ENCODE measurements at places on chromosomes 7 and 10.

DNA sequence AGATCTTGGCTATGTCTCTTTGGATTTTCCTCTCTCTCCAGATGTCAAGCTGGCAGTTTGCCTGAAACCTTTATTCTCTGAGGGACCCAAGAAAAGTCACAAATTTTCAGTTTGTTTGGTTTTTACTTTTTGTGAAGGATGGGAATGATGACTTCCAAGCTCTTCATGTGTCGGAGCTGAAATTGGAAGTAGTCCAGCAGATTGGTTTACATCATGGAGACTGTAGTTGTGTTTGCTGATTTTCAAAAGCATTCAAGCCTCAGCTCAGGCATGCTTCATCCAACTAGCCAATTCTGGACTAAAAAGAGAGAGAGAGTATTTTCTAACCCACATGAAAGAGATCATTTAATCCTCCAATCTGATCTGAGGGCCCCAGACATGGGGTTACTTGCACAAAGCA, 326.2 kb upstream of the AUTS2 start:
- no peak for DNase-seq

GRCh38 chr7:152336754-152337368, 98.9 kb downstream of the KMT2C start:
- peak; percentile 20 for DNase-seq

DNA sequence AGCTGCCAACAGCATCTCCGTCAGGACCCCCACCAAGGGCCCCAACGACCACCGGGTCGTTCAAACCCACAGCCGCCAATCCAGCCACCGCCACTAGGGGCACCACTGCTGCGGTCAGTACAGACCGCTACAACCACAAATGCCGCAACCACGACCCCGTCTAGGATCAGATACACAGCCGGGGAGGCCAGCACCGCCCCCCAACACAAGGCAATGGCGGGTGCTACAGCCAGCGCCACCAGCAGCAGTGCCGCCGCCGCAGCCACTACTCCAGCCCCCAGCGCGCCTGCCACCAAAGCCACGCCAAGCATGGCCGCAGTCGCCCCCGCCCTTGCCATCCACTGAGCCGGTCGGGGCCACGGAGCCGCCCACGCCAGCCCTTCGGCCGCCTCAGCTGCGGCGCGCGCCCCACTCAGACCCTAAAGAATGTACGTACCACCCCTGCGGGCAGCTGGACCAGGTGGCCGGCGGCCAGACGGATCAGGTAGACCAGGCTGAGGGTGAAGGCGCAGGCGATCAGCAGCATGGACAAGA, 473 bp downstream of the CYP51A1 start:
- DNase-seq = peak; percentile 48

- DNase-seq = peak; percentile 53
Observed at GRCh38 chr10:85318809-85319807, 990.7 kb downstream of the CCSER2 start.

- no peak for DNase-seq
Observed at GRCh38 chr7:95976369-95977060, 204.2 kb downstream of the DYNC1I1 start.

DNA sequence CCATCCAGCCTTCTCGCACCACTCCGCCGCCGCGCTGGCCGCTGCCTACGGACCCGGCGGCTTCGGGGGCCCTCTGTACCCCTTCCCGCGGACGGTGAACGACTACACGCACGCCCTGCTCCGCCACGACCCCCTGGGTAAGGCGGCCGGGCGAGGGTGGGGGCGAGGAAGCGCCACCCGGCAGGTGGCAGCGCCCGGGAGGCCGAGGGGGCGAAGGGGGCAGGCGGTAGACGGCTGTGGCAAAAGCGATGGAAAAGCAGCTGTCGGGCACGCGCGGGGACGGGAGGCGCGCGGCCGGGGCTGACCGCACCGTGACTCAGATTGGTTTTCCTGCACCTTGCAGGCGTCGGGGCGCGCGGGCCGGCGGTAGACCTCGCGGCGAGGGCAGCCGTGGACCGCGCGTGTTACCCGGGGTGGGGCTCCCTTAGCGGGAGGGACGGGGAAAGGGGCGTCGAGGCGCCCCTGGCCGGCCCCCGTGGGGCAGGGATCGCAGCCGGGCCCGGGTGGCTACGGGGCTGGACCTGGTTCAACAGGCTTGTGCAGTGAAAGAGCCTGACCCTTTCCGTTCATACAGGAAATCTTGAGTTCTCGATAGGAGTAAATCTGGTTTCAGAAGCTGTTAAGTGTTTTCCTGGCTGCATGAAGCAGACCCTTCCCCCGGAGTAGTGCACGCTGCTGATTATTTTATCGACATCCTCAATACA, 608 bp downstream of the HHEX start:
- peak; percentile 27 for DNase-seq

- DNase-seq = no peak
Observed at GRCh38 chr7:137354961-137355360, 11.4 kb upstream of the PTN start.

DNA sequence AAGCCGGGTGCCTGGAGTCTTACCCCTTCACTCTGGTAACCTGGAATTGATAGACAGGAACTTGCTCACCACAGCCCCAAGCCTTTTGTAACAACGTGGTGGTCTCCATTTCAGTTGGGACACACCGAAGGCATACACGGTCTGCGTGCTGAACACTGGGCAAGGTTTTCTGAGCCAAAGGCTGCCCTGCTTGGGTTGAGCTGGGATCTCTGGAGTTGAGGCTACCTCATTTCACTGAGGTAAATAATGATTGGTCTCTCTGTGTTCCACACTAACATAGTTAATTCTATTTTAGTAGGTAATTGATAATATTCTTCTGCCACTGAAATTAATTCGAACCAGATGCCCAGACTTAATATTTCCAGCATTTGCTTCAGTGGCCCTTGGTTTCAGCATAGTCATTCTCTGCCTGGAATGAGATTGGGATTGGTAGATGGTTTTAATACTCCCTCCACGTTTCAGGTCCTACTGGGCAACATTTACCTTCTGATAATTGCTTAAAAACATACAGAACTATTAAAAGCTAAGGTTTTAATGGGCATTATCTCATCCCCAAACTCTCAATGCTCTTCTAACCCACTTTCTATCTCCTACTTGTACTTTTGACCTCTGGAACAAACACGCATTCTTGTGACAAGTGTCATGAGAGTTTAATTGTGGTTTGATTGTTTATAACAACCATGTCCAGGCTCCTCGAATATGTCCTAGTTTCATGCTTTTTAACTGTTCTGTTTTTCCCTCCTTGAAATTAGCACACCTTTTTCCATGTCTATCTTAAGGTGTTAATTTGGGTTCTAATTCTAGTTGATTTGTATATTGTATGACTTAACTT, 202.3 kb upstream of the KLF6 start:
- no peak for DNase-seq

DNA sequence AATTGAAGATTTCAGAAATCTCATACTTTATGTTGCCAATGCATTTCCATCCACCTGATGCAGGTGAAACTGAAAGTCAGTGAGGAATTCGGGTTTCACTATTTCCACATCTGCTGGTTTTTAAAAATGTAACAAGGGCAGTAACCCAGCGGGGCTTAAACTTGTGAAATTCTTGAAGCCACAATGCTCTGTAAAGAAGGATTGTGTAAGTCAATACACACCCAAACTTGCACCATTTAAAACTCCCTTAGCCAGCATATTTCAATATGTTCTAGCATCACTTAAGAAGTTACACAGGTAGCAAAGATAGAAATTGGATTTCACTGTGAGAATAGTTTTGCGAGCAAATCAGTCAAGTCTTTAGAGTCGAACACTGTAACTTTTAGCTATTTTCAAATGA, 386.1 kb downstream of the PLXDC2 start:
- DNase-seq = no peak
